ENCODE measurements at places on chromosomes 13 and 19.
A peak's percentile ranks its signal among the peaks of the same experiment; 100 is the strongest.

GRCh38 chr19:5083547-5083965 lies 114.6 kb downstream of the KDM4B start:
- DNase-seq: no peak

GRCh38 chr13:26280822-26281221 lies 26.9 kb downstream of the CDK8 start:
- no peak for DNase-seq

DNA sequence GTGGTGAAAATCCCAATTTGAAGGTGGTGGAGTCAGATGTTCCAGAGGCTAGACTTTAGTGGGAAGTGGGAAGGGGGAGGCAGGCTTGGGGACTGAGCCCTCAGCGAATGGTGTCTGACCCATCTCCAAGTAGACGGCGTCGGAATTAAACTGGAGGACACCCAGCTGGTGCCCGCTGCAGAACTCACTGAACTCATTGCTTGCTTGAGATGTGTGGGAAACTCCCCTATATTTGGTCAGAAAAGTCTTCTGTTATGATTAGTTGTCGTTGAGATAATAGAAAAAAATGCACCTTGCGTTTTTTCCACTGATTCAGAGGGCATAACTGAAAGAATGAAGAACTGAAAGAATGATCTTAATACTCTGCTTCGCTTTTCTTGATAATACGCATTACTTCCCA lies 871 bp upstream of the ZNF583 start:
- DNase-seq: no peak

- DNase-seq: no peak
These were observed 182.0 kb upstream of the STARD13 start for GRCh38 chr13:33467556-33467955.

DNA sequence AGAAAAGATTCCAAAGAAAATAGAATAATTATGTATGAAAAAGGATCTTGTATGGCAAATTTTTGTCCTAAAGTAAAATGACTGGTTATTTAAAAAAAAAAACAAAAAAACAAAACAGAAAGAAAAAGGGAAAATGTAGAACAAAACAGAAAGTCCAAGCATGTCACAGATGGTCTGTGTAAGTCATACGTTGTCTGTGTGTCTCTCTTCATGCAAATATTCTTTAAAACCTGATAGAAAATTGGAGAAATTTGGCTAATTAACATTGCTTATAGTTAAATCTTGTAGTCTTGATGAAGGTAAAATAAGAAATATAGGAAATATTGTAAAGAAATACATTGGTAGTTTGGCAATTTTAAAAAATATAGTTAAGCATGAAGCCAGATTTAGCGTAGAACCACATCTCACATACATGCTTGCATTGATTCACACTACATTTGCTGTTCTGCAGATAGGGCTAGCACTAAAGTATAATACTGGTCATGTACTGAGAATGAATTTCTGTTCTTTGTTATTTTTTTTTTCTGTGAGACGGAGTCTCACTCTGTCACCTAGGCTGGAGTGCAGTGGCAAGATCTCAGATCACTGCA lies 58.4 kb downstream of the SPRYD7 start:
- peak; percentile 4 for DNase-seq
